Activated CD4-positive, CD25-positive, alpha-beta regulatory T cell (primary cell): ENCODE measurements at places on chromosomes 4 and X.

DNA sequence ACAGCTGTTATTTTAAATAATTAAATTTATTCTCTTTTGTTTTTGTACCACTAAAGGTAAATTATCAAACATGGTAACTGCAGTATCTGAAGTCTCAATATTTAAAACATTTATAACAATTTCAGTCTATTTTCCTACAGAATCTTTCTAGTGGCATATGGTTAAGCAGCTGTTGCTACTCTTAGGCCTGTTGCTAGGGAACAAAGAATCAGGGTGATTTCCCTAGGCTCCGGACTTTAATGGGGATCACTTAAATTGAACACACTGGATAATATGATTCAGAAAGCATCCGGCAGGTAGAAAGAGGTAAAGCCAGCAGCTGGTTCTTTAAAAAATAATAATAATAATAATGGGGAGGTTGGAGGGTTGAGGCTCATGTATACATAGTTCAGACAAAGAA lies 17.6 kb downstream of the FBXO8 start:
- DNase-seq = no peak

DNA sequence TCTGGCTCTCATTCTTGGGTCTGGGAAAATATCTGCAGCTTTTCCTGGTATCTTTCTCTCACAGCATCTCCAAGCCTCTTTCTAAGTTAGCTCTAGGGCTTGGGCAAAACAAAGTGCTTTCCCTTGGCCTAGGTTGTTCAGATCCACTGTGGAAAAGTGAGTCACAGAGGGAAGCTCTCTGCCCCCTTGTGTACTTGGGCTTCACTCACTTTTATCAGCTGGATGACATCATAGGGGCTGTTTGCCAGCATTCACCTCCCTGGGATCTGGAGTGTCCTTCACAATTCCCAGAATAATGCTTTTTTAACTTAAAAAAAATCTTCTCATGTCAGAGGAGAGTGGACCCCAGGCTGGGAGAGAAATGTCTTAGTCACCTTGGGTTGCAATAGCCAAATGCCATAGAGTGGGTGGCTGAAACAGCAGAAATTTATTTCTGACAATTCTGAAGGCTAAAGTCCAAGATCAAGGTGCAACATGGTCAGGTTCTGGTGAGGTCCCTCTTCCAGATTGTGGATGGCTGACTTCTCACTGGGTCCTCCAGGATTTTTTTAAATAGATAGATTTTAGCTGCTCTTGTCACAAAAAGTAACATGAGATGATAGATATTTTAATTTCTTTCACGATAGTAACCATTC lies 247.8 kb downstream of the SH2D1A start:
- no peak for DNase-seq

GRCh38 chrX:40845331-40845911 lies 110.1 kb upstream of the MED14 start:
- DNase-seq = no peak

GRCh38 chr4:76611616-76612207 lies 176.7 kb downstream of the SHROOM3 start:
- no peak for DNase-seq

DNA sequence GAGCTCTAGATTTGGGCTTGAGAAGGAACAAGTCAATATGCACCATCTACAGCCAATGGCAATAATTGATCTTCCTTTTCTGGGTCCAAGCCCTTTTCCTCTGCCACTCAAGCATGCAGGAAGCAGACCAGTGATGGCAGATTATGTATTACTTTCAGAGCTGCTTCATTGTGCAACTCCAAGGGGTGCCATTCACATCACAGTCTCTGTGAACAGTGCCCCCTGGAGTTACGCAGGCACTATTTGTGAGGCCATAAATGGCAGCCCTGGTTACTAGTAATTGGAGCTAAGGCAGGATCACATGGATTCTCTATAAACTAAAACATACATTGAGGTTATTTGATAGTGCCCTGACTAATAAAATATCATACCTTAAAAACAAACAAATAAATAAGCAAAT lies 313.4 kb upstream of the SLC7A11 start:
- no peak for DNase-seq

- no peak for DNase-seq
Measured at GRCh38 chr4:111630705-111631104, 514.5 kb upstream of the FAM241A start.

DNA sequence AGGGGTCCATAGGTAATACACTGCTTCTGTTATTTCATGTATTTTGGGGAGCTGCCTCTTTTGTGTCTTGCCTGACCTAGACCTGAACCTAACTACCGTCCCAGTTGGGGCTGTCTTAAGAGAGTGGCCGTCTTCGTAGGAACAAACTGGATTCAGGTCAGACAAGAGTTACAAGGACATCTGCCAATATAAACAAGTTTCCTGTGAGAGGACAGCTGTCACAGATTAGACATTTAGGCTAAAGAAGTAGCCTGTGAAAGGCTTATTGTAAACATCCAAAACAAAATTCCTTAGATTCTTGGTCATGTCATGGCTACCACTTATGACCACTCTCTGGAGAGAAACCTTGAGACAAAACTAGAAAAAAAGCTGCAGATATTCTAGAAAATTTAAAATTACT lies 797.6 kb upstream of the AADAT start:
- DNase-seq = no peak

- no peak for DNase-seq
Measured at GRCh38 chrX:133881007-133881406, 104.4 kb downstream of the GPC3 start.

- no peak for DNase-seq
Measured at GRCh38 chrX:135890087-135890585, 3.1 kb downstream of the CT45A10 start.

GRCh38 chr4:122845066-122845465 lies 18.4 kb downstream of the FGF2 start:
- DNase-seq = no peak

- no peak for DNase-seq
Measured at GRCh38 chrX:46710425-46710824, 48.5 kb downstream of the SLC9A7 start.

- DNase-seq = no peak
Measured at GRCh38 chr4:102791318-102791835, 30.6 kb upstream of the MANBA start.

DNA sequence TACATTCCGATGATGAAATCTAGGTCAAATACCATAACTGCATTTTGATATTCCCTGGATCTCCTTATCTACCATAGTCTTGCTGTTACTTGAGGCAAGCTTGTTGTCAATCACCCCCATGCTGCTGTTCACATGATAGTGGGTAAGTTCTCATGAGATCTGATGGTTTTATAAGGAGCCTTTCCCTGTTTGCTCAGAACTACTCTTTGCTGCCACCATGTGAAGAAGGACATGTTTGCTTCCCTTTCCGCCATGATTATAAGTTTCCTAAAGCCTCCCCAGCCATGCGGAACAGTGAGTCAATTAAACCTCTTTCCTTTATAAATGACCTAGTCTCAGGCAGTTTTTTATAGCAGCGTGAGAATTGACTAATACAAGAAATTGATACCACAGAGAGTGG lies 432.0 kb downstream of the GLUD2 start:
- DNase-seq = no peak

GRCh38 chrX:120739300-120739699 lies 109.4 kb upstream of the C1GALT1C1 start:
- no peak for DNase-seq

GRCh38 chrX:17484592-17484991 lies 109.6 kb downstream of the NHS start:
- no peak for DNase-seq

GRCh38 chr4:115675719-115676118 lies 562.3 kb upstream of the NDST4 start:
- DNase-seq = no peak

DNA sequence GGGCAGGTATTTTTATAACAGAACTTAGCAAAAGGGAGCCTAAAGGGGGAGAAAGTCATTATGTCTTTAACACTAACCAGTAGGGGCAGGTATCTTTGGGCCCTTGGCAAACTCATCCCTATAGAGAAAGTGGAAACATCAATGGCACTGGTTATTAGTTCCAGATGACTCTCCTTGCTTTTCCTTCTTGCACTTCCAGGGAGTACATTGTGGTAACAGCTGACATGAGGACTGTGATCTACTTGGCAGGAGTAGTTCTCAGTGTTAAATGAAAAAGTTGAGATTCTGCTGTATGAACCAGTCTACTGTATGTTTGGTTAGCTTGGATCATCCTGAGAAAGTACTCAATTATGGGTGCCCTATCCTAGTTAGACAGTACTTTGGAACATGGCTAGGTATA lies 93.6 kb downstream of the ATXN3L start:
- DNase-seq = no peak

DNA sequence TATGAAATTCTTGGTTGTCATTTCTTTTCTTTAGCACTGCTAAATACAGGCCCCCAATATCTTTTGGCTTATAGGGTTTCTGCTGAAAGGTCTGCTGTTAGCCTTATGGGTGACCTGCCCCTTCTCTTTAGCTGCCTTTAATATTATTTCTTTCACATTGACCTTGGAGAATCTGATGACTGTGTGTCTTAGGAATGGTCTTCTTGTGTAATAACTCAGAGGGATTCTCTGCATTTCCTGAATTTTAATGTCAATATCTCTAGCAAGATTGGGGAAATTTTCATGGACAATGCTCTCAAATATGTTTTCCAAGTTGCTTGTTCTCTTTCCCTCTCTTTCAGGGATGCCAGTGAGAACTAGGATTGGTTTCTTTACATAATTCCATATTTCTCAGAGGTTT lies 292.4 kb downstream of the SLC7A11 start:
- no peak for DNase-seq

- DNase-seq = no peak
Measured at GRCh38 chr4:134337574-134337973, 136.0 kb upstream of the PABPC4L start.

GRCh38 chr4:72875138-72875537 lies 194.4 kb downstream of the COX18 start:
- DNase-seq = no peak

DNA sequence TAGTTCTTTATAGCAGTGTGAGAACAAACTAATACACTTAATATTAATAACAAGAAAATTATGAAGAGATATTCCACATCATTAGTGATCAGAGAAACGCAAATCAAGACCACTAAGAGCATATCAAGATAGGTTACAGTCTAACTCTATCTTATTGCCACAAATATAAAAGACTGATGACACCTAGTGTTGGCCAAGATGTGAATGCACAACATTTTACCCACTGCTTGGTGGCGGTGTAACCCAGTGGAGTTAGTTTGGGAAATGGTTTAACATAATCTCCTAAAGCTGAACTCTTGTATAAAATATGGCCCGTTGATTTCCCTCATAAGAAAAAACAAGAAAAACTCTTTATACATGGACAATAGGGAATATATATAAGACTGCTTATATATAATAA lies 92.4 kb downstream of the SLITRK2 start:
- DNase-seq = no peak

DNA sequence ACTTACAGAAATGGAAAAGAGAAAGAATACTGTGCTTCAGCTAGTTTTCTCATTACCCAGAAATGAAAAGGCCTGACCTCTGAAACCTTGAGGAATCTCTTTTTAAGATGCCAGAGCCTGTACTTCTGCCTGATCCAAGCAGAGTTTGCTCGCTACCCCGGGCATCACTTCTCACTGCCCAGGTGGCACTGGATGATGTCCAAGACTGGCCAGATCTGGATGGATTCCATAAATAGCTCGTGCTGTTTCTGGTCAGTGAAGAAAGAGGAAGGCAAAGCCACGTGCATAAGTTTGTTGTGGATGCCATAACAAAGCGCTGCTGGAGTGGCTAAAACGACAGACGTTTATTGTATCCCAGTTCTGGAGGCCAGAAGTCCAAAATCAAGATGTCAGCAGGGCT lies 133.5 kb downstream of the TBL1X start:
- no peak for DNase-seq

DNA sequence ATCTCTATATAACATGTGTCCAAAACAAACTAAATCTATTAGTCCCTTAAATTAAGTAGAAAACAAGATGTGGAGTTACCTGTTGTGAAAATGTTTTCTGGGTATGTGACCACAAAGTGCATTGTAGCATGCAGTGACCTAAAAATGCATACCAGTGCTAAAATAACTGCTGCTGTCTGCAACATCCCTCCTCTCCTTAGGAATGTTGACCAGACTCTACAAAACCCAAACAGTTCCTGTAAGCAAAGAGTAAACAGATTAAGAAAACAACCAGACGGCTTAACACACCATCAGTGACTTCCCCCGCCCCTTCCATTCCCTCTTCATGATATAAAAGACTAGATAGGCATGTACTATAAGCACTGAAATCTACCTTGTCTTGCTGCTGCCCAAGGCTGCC lies 15.8 kb upstream of the RAB33B start:
- no peak for DNase-seq

DNA sequence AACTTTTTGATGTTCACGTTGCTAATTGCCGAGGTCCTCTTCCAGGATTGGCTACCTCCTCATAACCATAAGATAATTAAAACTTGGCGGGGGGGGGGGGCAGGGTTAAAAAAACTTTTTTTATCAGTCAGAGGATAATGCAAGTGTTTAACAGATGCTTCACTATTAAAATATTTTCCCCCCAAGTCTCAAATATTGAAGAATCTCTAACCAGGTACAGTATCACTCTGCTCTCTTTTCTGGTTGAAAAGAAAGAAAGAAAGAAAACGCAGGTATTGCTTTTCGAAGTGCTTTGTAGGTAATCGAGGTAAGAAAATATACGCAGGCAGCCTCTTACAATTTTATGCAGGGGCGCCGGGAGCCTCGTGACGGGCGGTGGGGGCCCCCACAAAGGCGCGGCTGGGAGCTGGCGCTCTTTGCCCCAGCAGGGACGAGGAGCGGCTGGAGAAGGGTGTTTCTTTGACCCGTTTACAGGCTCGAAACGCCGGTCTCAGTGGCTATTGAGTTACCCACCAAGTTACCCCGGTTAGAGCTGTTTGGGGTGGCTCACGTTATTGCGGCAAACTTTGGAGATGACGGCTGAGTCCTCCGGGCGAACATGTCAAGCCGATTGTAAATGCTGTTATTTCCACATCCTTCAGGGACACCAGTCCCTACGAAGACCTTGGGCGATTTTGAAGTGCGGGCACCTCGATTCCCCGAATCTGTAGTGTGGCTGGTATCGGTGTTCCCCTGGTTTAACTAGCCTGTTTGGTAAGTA lies 477 bp upstream of the HAND2 start:
- no peak for DNase-seq

- no peak for DNase-seq
Measured at GRCh38 chr4:25163196-25163595, 2.9 kb upstream of the SEPSECS start.

DNA sequence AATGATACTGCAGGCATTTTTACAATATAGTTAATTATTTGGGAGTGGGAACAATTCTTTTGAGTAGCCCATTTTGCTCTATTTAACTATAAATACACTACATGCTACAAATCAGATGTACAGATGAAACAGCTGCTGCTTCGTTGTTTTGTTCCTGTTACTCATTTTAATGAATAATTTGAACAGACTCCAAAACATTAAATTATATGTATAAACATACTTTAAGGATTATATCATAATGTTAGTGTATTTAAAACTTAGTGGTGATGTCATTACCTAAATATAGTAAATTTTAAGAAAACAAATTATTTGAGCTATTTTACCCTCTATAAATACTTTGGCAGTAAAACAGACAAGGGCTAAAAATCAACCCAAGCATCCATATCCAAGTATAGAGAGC lies 60.7 kb downstream of the GAB1 start:
- no peak for DNase-seq

- no peak for DNase-seq
Measured at GRCh38 chrX:119757646-119757978, 776 bp upstream of the SOWAHD start.

- DNase-seq = no peak
Measured at GRCh38 chr4:17544205-17544604, 29.2 kb downstream of the CLRN2 start.
